8988T (cell line): ENCODE measurements at places on chromosomes 13 and 19.

DNA sequence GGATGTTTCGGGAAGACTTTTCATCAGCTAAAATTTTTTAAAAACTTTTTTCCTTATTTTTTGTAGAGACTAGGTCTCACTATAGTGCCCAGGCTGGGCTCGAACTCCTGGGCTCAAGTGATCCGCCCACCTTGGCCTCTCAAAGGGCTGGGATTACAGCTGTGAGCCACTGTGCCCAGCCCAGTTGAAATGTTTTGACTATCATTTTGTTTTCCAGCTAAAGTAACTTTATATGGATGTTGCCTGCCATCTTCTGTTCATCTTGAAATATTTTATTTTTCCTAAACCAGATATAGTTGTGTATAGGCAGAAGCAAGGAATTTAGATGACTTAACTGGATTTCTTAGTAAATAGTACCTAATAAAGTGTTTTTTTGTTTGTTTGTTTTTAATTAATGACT is 7.0 kb downstream of the CAB39L start:
- DNase-seq = no peak

DNA sequence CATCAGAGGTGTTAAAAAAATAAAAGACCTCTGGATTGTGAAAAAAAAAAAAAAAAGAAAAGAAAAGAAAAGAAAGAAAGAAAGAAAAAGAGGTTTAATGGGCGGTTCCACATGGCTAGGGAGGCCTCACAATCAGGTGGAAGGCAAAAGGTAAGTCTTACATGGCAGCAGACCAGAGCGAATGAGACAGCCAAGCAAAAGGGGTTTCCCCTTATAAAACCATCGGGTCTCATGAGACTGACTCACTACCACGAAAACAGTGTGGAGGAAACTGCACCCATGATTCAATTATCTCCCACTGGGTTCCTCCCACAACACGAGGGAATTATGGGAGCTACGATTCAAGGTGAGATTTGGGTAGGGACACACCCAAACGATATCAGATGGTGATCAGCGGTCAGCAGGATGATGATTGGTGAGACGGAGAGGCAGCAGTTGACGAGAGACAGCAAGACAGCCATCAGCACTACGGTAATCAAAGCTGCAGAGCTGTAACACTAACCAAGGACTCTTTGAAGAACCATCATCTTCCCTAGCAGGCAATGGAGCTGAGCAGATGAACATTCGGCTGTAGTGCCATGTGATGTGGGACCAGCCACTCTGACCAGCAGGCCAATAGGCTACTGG is 3.9 kb upstream of the CD209 start:
- DNase-seq = no peak

DNA sequence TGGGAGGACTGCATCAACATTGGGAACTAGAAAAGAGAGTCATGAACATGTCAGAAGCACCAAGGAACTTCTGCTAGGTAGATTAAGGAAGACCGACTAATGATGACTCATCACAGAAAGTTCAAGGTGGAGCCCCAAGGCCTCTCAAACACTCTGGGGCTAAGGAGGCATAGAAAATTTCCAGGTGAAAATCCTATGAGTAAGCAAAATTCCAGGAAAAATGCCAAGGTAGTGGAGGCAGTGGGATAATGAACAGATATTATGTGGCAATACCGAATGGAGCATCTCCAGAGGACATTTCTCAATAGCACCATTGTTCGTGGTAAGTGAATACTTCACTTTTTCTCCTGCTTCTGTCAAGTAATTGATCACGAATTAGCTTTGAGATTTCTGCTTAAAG is 336.5 kb downstream of the MZT1 start:
- no peak for DNase-seq

DNA sequence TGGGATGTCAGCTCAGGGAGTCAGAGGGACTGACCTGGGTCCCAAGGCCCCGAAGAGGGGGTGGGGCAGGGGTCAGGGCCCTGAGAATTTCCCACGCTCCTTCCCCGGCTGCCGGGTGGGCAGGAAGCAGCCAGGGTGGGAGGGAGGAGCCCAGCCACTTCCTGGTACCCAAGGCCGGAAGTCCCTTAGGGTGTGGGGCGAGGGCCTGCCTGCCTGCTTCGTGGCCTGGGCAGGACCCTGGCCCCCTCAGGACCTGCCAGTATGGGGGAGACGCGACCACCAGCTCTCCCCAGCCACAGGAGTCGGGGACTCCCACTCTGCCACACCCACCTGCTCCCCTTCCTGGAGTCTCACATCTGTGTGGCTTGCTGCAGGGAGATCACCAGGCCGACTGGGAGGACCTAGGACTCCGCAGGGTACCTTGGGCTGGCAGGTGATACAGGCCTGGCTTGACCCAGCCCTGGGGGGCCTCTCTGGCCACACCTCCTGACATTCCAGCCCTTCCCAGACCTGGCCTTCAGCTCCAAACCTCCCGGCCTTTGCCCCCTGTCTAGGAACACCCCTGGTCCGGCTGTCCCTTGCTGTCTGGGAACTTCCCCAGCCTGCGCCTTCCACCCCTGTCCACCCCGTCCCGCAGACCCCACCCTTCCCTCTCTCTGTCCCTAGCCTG is 9.8 kb upstream of the CIRBP start:
- DNase-seq = peak; percentile 77

GRCh38 chr13:28043224-28043623 is 54.7 kb upstream of the URAD start:
- no peak for DNase-seq
